ENCODE measurements at places on chromosomes 4 and X. TPM values are rescaled to one million over a fixed set of nuclear protein-coding genes. Genes with fewer than 3 reads are reported as not detected.

DCX gene
- 171 TPM for total RNA-seq

SSX1 gene
- not detected for total RNA-seq

NRK gene
- 9.8 TPM for total RNA-seq

GRCh38 chr4:5972571-5972970 is 45.7 kb downstream of the C4orf50 start:
- H3K27me3 ChIP-seq, result peaks cover 19% of the 10 kb centered on the region
- H3K4me3 ChIP-seq, result no peak overlapping the region
- H3K4me1 ChIP-seq, result no peaks in the 10 kb centered on the region
- no peak overlapping the region for H3K27ac ChIP-seq
- no peak for DNase-seq

- peaks cover 1% of the 10 kb centered on the region for H3K4me1 ChIP-seq
- H3K4me3 ChIP-seq, result no peak overlapping the region
- H3K27me3 ChIP-seq, result peaks cover 3% of the 10 kb centered on the region
Observed at GRCh38 chr4:15765391-15765790, 12.7 kb upstream of the CD38 start.

DNA sequence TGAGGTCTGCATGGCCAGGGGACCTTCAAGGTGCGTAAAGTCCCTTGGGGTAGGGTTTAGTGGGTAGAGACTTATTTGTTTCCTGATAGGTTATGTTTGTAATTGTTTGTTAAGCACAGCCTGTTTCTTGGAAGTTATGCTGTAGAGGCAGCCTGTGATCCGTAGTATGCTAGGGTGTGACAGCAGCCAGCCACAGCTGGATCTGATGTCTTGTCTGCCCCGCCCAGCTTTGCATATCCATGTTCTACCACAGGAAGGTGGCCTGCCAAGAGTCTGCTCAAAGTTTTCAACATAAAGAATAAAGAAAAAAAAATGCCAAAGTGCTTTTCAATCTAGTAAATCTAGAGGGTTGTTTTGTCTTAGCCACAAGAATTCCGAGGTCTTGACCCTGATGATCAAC is 19.1 kb upstream of the PRRG3 start:
- no peak overlapping the region for H3K27ac ChIP-seq
- H3K4me1 ChIP-seq, result no peaks in the 10 kb centered on the region
- no peak overlapping the region for H3K4me3 ChIP-seq
- peaks cover 5% of the 10 kb centered on the region for H3K27me3 ChIP-seq

GRCh38 chr4:10084651-10085358 is 31.8 kb downstream of the WDR1 start:
- H3K4me1 ChIP-seq, result peaks cover 9% of the 10 kb centered on the region
- no peak overlapping the region for H3K4me3 ChIP-seq
- no peak for DNase-seq
- H3K27ac ChIP-seq, result no peak overlapping the region
- peaks cover 18% of the 10 kb centered on the region for H3K36me3 ChIP-seq

DNA sequence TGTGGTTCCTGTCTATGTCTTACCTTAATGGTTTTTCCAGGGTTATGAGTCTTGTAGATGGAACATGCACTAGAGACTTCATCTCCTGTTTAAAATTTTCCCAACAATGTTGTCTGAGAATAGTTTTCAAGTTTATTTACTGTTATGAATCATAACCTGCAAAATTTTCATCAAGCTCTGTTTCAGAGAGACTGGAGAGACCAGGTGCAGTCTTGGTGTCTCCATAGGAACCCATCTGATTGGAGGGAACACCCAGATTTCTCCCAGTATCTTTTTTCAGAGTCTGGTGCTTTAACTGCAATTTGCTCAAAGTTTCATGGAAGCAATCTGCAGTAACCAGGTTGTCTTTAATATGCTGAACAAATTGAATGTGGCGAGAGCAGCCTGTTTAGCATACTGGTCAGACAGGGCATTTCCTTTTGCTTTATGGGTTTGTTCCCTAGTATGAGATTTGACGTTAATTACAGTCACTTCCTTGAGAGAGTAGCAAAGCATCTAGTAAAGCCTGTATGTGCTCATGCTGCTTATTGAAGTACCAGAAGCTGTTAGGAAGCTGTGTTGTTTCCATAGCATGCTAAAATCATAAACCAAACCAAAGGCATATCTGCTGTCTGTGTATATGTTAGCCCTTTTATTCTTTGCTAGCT is 18.8 kb upstream of the VSIG1 start:
- no peak overlapping the region for H3K4me3 ChIP-seq
- H3K27me3 ChIP-seq, result no peaks in the 10 kb centered on the region
- H3K4me1 ChIP-seq, result peaks cover 15% of the 10 kb centered on the region
- H3K27ac ChIP-seq, result no peak overlapping the region

- peak overlapping the region; percentile 52 for H3K27ac ChIP-seq
- H3K27me3 ChIP-seq, result peaks cover 13% of the 10 kb centered on the region
- no peak for DNase-seq
- H3K4me1 ChIP-seq, result peaks cover 4% of the 10 kb centered on the region
- H3K4me3 ChIP-seq, result peak overlapping the region; percentile 50
Observed at GRCh38 chrX:69615342-69615741, 571 bp upstream of the EDA start.

DNA sequence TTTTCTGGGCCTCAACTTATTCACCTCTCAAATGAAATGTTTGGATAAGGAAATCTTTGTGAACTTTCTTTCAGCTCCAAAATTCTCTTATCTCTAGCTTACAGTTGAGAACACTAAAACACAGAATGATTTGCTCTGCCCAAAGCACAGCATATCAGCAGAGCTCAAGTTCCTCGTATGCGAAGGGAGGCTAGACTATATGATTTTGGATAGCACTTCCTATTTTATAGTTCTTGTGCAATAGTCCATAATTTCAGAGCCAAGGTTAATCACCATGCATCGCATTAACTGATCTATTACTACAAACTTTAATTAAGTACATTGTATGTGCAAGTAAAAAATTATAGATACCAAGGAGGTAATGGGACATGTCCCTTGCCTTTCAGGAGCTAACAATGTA is 27.0 kb upstream of the KLHL13 start:
- H3K36me3 ChIP-seq, result no peaks in the 10 kb centered on the region
- no peak overlapping the region for H3K27ac ChIP-seq
- H3K27me3 ChIP-seq, result no peaks in the 10 kb centered on the region
- H3K4me1 ChIP-seq, result no peaks in the 10 kb centered on the region

GRCh38 chr4:165971933-165972332 is 98.9 kb downstream of the TLL1 start:
- H3K27me3 ChIP-seq, result no peaks in the 10 kb centered on the region
- no peaks in the 10 kb centered on the region for H3K4me1 ChIP-seq
- no peak overlapping the region for H3K4me3 ChIP-seq
- no peaks in the 10 kb centered on the region for H3K36me3 ChIP-seq

- H3K4me3 ChIP-seq, result no peak overlapping the region
- H3K27me3 ChIP-seq, result no peaks in the 10 kb centered on the region
- peaks cover 2% of the 10 kb centered on the region for H3K4me1 ChIP-seq
- peaks cover 2% of the 10 kb centered on the region for H3K36me3 ChIP-seq
- no peak for DNase-seq
Observed at GRCh38 chrX:51487960-51488267, 8.5 kb downstream of the NUDT11 start.

- H3K27ac ChIP-seq, result peak overlapping the region; percentile 94
- DNase-seq, result peak; percentile 18
- peak overlapping the region; percentile 84 for H3K4me3 ChIP-seq
- H3K27me3 ChIP-seq, result peaks cover 44% of the 10 kb centered on the region
Observed at GRCh38 chrX:3712051-3712869, 1.2 kb downstream of the PRKX start.

DNA sequence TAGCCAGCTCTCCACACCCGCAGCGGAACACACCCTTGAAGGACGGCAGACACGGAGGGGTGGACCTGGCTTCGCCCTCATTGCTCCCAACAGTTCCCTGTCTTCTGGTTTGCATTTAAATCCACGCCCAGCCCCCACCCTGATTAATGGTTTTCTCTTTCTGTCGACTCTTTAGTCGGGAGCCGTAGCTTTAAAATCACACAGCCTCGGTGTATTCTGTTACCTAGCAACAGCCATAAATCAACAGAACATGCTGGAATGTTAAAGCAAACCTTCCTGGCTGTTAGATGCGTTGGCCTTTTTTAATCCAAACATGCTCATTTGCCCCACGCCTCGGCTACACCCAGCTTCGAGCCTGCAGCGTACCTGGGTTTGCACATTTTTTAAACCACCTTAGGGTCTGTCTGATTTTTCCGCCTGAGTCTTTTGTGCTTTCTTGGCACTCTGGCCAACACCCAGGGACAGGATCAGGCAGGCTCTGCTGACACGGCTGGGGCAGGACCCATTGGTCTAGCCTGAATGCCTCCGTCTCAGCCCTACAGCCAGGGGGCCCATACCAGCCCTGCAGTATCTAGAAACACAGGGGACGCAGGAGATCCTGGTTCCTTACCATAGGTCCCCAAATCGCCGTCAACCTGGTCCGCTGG is 21.4 kb upstream of the PPP2R2C start:
- H3K27me3 ChIP-seq, result peaks cover 10% of the 10 kb centered on the region
- H3K4me3 ChIP-seq, result peak overlapping the region; percentile 52
- peak overlapping the region; percentile 22 for H3K27ac ChIP-seq
- H3K36me3 ChIP-seq, result no peaks in the 10 kb centered on the region
- H3K4me1 ChIP-seq, result peaks cover 19% of the 10 kb centered on the region
- DNase-seq, result no peak

GRCh38 chrX:121161501-121161933 is 114.1 kb downstream of the GLUD2 start:
- H3K27ac ChIP-seq, result no peak overlapping the region
- no peaks in the 10 kb centered on the region for H3K27me3 ChIP-seq
- peaks cover 13% of the 10 kb centered on the region for H3K4me1 ChIP-seq
- no peak for DNase-seq

All from progenitor cell of endocrine pancreas (in vitro differentiated cells).